ENCODE measurements at places on chromosomes 13 and 19.

DNA sequence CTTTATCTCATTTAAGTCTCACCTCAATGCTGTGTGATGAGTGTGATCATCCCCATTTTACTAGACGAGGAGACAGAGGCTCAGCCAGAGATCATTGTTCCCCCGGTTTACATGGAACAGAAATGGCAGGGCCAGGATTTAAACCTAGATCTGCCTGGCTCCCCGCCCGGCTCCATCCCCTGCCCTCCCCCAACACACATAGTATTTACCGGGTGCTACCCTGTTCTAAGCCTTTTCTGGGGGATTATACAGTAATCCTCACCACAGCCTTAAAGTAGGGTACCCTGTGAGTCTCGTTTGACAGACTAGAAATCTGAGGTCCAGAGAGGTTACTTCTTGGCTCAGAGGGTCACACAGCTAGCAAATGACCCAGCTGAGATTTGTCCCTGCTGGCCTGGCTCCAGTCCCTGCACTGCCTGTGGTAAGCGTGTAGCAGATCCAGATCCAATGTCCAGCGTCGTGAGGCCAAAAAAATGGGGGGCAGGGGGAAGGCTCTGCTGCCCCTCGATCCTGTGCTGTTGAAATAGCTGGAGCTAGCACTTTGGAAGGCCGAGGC is 3.8 kb upstream of the KLC3 start:
- DNase-seq, result no peak

GRCh38 chr13:107743526-107743925 is 471.8 kb downstream of the LIG4 start:
- DNase-seq, result peak; percentile 39

- DNase-seq, result no peak
Measured at GRCh38 chr19:44785271-44785670, 7.6 kb downstream of the CBLC start.

- DNase-seq, result no peak
Measured at GRCh38 chr19:38809592-38810252, 3.0 kb downstream of the LGALS4 start.

- DNase-seq, result no peak
Measured at GRCh38 chr19:14181906-14182305, 24.1 kb downstream of the ADGRL1 start.

DNA sequence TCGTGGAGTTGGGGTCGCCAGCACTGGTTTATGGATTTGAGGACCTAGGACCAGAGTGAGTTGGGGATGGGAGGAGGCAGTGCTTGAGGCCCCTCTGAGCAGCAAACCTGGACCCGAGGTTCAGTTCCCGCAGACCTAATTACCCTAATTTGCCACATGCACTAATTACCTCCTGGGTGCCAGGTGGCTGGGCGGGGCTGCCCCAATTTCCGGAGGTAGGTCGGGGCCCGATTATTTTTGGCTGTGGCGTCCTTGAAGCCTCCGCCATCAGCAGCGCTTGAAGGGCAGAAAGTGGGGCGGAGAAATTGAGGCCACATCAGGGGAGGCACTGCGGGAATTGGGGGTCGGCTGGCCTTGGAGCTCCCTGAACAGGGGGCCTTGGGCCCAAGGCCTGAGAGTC is 5.9 kb upstream of the HOMER3 start:
- DNase-seq, result no peak

DNA sequence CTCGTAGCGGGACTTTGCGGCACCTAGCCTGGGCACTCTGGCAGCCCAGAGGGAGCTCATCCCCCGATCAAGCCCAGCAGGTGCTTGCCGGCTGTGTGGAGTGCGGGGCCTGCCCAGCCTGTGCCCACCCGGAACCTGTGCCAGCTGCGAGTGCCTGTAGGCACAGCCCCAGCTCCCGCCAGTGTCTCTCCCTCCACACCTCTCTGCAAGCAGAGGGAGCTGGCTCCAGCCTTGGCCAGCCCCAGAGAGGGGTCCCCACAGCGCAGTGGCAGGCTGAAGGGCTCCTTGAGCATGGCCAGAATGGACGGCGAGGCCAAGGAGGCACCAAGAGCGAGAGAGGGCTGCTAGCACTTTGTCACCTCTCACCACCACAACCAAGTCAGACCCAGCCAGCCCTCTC is 55.5 kb upstream of the C1QTNF9B start:
- no peak for DNase-seq

DNA sequence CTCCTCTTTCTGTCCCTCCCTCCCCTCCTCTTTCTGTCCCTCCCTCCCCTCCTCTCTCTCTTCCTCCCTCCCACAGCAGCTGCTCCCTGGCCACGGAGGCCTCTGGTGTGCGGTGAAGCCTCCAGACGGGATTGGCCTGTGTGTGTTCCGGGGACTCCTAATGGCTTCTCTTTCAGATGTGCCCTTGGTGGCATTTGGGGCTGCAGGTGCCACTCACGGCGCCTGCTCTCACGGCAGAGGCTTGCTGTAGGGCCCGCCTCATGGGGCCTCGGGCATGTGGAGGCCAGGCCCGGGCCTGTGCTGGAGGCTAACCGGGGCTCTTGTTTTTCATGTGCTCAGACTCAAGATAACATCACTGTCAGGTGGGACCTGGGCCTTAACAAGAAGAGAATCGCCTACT is 20.9 kb downstream of the UPF1 start:
- DNase-seq, result no peak

- DNase-seq, result no peak
Measured at GRCh38 chr19:10888421-10888866, 17.1 kb downstream of the CARM1 start.

DNA sequence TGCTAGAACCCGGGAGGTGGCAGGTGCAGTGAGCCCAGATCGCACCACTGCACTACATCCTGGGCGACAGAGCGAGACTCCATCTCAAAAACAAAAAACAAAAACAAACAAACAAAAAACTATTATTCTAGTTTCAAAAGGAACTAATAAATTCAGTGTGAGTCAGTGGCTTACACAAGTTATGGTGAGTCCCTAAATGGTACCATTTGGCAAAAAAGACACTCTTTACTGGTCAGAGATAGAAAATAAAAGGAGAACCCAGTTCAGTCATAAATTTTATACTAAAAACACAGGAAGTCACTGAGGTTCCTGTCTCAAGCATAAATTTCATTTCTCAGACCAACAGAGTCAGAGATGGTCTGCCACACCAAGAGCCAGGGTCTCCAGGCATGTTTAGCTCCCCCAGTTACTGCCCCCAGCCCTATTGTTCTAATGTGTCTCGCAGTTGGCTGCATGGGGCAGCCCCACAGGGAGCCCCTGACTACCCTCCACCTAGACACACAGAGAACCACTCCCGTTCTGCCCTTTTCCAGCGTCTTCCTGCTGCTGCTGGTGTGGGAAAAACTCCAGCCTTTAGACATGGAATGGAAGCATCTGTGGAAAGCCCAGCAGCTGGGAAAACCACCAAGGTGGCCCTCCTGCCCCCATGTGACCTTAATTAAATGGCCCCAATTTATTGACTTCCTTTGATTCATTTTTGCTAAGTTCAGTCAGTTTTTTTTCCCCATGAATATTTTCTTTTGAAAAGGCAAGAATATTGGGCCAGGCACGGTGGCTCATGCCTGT is 12.2 kb downstream of the THSD1 start:
- DNase-seq, result no peak

DNA sequence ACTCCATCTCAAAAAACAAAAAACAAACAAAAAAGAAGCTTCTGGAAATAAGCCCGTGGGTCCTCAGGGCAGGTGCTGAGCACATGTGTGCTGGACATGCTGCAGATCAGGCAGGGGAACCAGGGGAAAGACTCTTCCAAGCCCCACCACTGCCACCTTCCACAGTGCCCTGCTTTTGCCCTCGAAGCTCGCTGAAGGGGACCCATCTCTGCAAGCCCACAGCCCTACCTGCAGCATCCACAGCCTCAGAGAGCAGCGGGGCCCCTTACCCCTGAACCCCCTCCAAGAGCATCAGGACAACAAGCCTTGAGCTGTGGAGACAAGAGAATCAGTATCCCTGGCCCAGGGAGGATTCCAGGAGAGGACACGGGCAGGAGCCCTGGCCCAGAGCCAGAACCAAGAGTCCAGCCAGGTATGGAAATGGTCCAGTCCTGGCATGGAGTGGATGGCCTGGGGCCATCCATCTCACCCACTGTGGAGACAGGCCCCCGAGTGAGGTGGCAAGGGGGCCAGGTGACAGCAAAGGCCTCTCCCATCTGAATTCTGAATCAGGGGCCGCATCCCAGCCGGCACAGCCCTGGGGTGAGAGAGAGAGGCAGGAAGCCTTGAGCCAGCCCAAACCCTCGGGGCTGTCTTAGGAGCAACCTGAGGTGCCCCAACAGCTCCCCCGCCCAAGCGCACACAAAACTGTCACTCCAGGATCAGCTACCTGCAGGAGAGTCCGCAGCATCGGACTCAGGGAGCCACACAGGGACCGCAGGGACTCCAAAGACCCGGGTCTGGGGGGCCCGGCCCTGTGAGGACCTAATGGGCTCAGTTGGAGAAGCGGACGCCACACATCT is 51.8 kb upstream of the TPM4 start:
- no peak for DNase-seq

GRCh38 chr13:112943309-112944125 is 25.5 kb upstream of the MCF2L start:
- DNase-seq, result peak; percentile 78

GRCh38 chr19:53824134-53824611 is at the start of gene NLRP12:
TSS of gene NLRP12 (minus strand) at chr19:53824314. CDS start at chr19:53824174, 140 bp downstream.
- DNase-seq, result no peak

GRCh38 chr19:525857-526419 is 5.6 kb upstream of the CDC34 start:
- no peak for DNase-seq

DNA sequence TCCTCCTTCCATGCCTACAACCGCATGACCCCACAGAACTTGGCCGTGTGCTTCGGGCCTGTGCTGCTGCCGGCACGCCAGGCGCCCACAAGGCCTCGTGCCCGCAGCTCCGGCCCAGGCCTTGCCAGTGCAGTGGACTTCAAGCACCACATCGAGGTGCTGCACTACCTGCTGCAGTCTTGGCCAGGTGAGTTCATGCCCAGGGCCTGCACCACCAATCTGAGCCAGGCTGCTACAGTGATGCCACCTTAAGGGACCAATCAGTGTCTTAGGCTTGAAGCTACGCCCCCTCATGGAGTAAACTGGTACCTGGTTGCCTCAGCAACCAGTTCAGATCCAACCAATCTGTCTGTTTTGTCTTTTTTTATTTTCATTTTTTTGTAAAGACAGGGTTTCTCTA is 5.2 kb downstream of the SYDE1 start:
- no peak for DNase-seq

DNA sequence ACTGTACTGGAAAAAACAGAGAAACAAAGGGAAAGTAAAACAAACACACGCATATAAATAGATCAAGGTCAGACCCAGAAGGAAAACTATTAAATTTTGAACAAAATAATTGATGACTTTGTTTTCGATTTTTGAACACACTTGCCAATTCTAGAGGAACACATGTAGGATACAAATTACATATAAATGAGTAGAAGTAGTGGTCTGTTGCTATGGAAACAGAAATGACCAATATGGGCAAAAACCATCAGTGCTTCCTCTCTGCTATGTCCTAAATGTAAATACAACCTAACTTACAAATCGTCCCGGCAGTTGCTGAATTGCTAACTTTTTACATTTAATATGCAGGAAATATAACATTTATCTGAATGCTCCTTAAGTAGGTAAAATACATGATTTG is 65.2 kb upstream of the POSTN start:
- DNase-seq, result no peak

DNA sequence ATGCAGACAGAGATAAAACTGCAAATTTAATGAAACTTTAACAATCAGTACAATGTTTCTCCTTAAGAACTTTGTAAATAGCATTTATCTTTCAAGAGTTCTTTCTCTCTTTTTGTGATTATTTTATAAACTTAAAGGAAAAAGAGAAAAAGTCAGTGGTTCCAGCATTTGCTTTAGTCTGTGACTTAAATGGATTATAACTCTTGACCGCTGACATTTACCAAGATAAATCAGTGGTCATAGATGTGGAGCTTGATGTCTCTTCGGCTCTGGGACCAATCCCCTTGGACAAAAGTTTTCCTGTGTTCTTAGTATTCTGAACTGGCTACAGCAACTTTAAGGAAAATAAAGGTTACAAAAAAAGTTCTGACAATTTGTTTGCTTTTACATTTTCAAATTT is 162.6 kb downstream of the TM9SF2 start:
- DNase-seq, result no peak

DNA sequence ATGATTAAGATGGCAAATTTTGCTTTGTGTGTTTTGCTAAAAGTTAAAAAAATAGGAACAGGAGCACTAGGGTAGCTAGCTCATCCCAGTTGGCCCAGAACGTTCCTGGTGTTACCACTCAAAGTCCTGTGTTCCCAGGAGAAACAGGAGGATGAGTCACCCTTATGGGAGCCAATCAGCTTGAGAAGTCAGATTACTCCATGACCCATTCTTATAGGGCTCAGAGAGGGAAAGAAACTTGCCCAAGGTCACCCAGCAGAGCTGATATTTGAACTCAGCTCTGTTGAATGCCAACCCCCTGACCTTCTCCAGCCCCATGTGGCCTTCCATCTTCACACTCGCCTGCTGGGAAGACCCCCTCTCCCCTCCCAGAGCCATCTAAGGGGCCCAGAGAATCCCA is 13.0 kb downstream of the NMRK2 start:
- no peak for DNase-seq

DNA sequence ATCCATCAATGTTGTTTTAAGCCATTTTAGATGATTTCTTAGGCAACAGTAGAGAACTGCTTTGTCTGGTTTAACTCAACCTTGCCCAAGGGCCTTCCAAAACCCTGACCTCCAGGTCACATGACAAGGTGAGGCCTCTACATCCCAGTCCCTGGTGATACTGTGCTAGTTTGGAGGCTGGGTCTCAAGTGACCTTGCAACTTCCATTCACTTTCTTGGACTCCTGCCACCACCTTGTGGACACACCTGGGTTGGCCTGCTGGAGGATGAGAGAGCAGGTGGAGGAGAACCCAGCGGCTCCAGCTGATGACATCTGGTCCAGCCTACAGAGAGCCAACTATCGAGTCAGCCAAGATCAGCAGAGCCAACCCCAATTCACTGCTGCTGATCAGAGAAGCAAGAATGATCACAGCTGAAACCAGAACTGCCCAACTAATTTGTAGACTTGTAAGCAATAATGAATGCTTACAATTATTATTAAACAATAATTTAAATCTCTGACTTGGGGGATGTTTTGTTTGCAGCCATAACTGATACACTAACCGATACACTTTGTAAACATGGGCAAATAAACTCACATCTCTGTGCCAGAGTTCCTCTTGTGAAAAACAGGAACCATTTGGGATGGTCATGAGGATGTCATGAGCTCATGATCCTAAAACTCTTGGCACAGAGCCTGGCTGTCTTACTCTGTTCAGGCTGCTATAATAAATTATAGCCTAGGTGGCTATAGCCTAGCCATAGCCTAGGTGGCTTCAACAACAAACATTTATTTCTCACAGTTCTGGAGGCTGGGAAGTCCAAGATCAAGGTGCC is 11.5 kb downstream of the FAM187B start:
- peak; percentile 11 for DNase-seq

- DNase-seq, result no peak
Measured at GRCh38 chr19:869245-870177, 10.0 kb downstream of the CFD start.

DNA sequence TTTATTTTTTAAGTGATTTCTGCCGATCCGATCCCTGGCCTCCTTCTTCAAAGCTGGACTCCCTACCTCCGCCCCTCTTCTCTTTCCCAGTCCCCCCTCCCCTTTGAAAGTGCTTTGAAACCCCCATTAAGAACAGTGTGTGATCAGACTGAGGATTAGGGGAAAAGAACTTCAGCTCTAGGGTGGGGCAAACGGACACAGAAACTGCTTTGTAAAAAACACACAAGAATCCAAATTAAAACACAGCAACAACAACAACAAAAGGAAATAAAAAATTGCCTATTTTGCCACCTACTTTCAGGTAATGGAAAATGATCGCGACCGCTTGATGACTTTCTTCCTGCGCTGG is 1.4 kb downstream of the SPRY2 start:
- DNase-seq, result no peak
